ENCODE measurements at places on chromosomes 12 and 14.

DNA sequence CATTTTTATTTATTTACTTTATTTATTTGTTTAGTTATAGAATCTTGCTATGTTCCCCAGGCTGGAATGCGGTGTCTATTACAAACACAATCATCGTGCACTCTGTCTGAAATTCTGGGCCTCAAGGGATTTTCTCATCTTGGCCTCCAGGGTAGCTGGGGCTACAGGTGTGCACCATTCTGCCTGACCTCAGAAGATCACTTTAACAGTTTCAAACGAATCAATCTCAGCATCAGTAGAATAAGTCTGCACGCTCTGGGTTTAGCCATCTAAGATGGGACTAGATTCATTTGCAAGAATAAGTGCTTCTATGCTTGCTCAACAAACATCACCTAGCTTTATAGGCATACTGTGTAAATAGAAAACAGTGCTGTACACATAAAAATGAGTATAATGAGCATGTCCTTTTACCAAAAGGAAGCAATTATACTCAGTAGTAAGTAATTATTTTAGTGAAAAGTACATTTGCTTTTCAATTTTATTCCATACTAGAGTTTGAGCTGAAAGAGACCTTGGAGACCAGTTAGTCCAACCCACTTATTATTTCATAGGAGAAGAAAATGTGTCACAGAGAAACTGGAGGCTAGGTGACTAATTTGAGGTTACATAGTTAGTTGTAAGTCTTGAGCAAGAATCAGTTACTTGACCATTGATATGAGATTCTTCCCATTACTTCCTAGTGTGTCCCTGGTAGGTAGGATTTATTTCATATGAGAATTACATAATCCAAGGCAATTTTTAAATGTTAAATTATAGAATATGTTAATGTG lies 456.5 kb upstream of the LMO3 start:
- DNase-seq = peak; percentile 15

GRCh38 chr14:64841772-64842750 lies 37.6 kb downstream of the SPTB start:
- DNase-seq = no peak

GRCh38 chr14:67583711-67584644 lies 16.1 kb downstream of the PIGH start:
- peak; percentile 41 for DNase-seq

GRCh38 chr12:122841544-122842321 lies 6.5 kb downstream of the HIP1R start:
- no peak for DNase-seq

DNA sequence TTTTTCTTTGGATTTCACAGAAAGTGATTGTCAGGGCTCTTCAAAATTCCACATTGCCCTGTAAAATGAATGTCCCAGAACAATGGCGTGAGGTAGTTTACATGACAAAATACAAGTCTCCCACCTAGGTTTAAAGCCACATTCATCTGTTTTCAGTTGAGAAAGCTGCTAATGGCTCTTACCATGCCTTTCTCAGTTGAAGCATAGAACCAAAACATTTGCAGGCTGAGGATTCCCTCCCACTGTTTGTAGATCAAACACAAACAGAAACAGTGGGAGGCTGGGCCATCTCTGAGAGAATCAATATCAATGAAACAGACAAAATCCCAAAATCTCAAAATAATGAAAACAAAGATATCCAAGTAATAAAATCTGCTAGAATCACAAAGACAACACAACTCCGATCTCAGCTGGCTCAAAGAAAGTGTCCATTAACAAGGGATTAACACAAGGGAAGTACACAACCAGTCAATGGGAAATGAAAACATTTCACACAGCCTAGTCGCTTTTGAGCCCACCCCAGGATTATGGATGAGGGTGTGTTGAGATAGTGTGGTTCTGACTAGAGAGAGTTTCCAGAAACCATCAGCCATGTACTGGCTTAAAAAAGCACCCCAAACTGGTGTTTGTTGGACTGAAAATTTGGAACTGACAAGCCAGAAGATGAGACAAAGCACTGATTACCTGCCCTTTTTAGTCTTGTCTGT lies 54.5 kb upstream of the TMEM260 start:
- DNase-seq = no peak

DNA sequence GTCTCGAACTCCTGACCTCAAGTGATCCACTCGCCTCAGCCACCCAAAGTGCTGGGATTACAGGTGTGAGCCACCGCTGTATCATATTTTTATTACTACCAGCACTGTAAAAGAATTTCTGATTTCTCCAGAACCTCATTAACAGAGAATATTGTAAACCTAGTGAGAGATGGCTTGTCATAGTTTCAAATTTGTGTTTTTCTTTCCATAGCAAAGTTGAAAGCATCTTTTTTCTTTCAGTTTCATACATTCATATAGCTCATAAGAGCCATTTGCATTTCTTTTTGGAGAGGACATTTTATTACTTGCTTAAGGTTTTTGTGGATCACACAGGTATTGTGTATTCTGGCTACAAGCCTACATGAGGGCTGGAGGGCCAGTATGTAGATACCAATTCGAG lies 58.0 kb downstream of the MIS18BP1 start:
- no peak for DNase-seq

GRCh38 chr14:101061411-101062064 lies 158.0 kb upstream of the RTL1 start:
- no peak for DNase-seq

GRCh38 chr12:24772813-24773212 lies 176.1 kb downstream of the BCAT1 start:
- no peak for DNase-seq

DNA sequence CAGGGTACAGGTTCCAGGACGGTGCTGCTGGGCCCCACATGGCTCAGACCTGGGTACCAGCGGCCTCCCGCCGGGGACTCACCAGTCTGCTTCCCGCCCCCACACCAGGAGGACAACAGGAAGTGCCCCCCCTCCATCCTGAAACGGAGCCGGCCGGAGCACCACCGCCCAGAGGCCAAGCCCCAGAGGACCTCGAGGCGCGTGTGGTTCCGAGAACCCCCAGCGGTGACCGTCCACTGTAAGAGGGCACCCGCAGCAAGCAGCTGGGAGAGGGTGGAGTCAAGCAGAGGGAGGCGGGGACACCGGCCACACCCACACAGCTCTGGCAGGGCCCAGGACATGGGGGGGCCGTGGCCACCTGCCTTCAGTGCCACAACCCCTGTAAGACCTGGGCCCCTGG lies 8.1 kb downstream of the C14orf180 start:
- DNase-seq = no peak

DNA sequence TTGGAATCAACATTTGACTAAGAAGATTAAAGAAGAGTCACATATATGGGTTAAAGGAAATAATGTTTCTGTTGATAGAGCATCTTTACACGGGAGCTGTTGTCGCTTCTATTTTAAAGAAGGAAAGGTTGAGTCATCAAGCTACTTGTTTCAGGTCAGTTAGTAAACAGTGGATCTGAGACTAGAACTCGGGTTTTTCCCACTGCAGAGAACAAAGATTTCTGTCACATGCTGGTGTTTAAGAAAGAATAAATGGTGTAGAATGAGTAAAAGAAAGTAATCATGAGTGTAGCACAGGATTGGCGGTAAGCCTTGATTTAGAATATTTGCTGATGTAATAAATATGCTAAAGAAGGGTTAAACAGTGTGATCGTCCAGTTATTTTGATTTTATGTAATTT lies 455.5 kb downstream of the AEBP2 start:
- DNase-seq = no peak

DNA sequence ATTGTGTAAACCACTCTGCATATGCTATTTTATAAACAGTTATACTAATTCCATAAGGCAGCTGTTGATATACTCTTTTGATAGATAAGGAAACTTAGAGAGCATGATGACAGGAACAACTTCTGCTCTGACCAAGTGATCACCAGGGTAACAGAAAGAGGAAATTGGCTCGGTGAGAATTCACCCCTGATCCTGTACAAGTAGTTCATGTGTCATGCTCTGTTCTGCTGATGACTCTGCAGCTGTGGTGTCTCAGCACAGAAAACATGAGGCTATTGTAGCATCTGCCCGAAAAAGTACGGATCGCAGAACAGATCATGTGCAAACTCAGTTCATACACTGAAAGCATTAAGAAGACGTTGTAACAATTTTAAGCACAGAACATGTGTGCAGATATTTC lies 345.0 kb downstream of the LRIG3 start:
- no peak for DNase-seq

- DNase-seq = no peak
Measured at GRCh38 chr12:124399622-124400021, 104.7 kb downstream of the RFLNA start.

DNA sequence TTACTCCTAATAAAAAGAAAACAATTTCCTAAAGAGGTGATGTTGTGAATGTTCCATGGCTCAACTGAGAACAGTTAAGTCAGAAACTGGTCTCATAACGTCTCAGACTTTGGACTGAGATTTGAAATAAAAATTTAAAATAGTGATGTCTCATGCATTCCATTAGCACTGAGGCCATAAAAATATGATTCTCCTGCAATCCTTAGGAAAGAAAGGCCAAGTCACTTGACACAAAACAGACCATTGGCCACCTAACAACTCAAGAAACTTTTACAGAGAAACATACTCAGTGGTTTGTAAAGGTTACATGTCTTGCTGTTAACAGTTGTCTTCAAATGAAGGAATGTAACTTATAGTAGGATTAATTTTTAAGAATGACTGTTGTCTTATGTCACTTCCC lies 58.1 kb downstream of the STAB2 start:
- DNase-seq = no peak

DNA sequence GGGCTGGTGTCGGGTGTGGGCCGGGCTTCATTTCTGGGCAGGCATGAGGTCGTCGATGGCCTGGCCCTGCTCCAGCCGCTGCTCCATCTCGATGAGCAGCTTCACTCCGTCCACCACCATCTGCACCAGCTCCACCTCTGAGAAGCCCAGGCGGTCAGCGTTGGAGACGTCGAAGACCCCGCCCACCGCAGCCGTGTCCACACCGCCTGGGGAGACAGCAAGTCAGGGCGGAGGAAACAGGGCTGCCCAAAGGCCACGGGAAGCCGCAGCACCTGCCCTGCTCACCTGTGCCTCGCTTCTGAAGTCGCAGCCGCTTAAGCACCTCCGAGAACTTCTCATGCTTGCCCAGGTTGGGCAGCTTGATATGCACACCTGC lies 2.8 kb downstream of the CKB start:
- DNase-seq = no peak

GRCh38 chr12:98644433-98644711 lies 216 bp downstream of the IKBIP start:
- no peak for DNase-seq

DNA sequence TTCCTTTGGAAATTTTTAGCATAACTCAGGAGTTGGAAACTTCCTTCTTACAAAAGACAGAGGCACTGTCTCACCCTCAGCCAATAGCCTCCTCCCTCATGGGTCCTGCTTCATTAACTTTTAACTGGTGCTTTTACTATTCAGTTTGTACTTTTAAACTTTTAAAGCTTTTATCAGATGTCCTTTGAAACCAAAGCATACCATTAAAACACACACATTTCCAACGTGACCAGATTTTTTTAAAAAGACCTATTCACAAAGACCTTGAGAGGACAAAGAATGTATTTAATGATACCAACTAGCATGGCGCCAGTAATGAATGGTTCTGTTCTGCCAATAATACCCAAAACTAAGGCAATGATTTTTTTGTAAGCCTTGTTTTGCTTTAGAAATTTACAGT lies 173.6 kb upstream of the EEA1 start:
- no peak for DNase-seq

DNA sequence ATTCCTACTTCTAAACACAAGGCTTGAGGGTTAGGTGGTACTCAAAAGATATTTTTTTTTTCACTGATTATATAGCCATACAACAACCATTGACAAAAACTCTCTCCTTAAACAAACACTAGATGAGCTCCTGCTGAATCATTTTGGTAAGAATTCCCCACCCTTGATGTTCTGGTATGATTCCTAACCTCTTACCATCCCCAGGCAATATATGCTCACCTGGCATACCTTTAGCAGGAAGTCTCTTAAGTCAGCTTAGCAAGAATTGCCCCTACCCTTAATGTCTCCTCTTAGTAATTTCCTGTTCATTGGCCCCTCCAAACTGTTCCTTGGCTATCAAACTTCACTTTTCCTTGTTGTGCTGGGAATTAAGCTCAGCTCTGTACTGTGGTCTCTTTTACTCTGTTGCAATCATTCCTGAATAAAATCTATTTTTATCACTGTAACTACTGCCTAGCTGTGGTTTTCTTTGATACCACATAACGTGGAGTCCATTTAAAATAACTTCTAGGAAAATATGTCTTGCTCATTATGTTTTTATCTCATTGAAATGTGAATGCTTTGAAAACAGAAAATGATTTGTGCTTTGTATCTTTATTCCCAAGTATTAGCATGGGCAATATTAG lies 712.6 kb downstream of the SLC16A7 start:
- no peak for DNase-seq

- DNase-seq = no peak
Measured at GRCh38 chr14:104108570-104109541, 23.4 kb downstream of the ASPG start.

DNA sequence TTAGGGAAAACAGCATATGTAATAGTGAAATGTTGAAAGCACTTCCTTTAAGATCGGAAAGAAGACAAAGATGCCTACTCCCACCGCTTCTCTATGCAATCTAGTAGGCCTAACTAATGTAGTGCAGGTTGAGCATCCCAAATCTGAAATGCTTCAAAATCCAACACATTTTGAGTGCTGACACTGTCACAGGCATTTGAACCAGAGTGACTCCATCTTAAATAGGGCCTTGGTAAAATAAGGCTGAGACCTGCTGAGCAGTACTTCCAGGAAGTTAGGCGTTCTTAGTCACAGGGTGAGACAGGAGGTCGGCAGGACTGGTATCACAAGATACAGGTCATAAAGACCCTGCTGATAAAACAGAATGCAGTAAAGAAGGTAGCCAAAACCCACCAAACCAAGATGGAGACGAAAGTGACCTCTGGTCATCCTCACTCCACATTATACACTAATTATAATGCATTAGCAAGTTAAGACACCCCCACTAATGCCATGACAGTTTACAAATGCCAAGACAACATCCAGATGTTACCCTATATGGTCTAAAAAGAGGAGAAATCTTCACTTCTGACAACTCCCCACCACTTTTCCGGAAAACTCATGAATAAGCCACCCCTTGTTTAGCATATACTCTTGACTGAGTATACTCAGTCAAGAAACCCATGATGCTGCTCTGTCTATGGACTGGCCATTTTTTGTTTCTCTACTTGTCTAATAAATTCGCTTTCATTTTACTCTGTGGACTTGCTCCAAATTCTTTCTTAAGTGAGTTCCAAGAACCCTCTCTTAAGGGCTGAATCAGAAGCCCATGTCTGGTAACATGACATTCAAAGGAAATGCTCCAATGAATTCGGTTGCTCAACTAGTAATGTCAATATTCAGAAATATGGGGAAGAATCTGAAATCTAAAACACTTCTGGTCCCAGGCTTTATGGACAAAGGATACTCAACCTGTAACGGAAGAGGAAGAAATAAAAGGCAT lies 47.1 kb upstream of the MTERF2 start:
- no peak for DNase-seq

DNA sequence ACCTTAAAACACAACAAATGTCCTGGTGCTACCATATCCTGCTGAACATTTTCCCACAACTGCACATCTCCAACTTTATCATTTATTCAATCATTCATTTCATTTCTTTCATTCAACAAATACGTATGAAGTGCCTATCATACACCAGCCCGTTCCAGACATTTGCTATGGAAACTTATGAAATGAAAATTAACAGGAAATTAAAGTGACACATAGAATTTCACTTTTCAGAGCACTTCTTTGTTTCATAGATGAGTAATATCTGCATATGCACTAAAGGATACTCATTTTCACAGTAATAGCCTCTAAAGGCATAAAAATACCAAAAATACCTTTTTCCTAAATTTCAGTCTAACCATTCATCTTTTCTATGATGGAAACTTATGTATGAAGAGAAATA lies 12.6 kb downstream of the CNIH1 start:
- DNase-seq = no peak

- peak; percentile 43 for DNase-seq
Measured at GRCh38 chr12:67827820-67828383, 161.3 kb upstream of the IFNG-AS1 start.
